A673 (cell line): ENCODE measurements at places on chromosomes 12 and 14. TPM values are rescaled to one million over a fixed set of nuclear protein-coding genes. Genes with fewer than 3 reads are reported as not detected.

DNA sequence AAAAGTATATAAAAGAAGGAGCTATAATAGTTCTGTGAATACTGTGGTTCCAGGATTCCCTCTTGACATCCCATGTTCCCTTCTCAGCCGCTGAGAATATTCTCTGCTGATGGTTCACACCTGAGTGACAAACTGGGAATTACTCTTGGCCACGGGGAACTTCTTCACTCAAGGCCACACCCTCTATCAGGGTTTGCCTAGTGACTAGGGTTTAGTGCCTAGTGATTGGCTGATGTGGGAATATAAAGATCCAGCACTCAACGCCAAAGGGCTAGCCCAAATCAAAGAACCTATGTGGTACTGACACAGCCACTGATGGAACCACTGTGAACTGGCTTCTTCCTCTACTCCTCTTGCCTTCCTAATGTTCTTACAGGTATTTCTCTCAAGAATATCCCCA is 248.4 kb downstream of the ASCL1 start:
- DNase-seq, result no peak
- H3K4me1 ChIP-seq, result no peaks in the 10 kb centered on the region
- H3K27me3 ChIP-seq, result no peaks in the 10 kb centered on the region
- H3K27ac ChIP-seq, result no peak overlapping the region
- no peak overlapping the region for H3K4me3 ChIP-seq

DNA sequence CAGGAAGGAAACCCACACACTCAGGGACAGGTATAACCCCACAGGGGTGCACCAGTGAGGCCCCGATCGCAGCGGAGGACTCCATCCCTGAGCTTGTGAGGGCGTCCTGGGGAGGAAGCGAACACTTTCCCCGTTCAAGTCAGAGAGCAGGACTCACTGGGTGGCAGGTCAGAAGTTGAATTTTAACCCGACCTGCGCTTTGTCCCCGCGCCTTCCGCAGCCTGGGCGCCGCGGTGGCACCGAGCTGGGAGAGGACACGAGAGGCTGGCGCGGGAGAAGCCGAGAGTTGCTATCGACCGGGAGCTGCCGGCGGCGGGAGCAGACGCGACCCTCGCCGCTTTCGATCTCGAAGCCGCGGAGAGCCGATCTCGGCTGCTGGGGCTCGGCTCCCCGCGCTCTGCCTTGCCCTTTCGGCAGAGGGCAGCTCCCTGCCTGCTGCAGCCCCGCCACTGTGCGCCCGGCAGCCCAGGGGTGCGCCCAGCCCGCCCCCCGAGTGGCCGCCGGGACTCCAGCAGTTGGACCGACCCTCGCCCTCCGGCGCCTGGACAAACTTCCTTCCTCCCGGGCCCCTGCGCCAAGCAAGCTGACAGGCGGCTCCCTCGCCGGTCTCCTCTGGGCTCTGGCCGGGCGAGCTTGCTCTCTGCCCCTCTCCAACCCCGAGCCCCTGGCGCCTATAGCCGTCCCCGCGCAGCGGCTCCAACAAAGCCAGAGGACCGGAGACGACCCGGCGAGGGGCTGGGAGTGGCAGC is 918 bp downstream of the LIN7A start:
- peak overlapping the region; percentile 71 for H3K4me3 ChIP-seq
- no peaks in the 10 kb centered on the region for H3K36me3 ChIP-seq
- peak; percentile 64 for DNase-seq
- peaks cover 15% of the 10 kb centered on the region for H3K4me1 ChIP-seq
- peak overlapping the region; percentile 87 for H3K27ac ChIP-seq
- H3K27me3 ChIP-seq, result no peaks in the 10 kb centered on the region

GRCh38 chr12:131151558-131152345 is 198.0 kb downstream of the ADGRD1 start:
- no peaks in the 10 kb centered on the region for H3K36me3 ChIP-seq
- H3K27me3 ChIP-seq, result peaks cover 45% of the 10 kb centered on the region
- no peak overlapping the region for H3K4me3 ChIP-seq

RPGRIP1 gene
- total RNA-seq, result 0.86 and 0.98 TPM in 2 replicates

CRY1 gene
- total RNA-seq, result 33.6 and 41.0 TPM in 2 replicates
